ENCODE measurements at places on chromosomes 16 and 17. TPM values are rescaled to one million over a fixed set of nuclear protein-coding genes. Genes with fewer than 3 reads are reported as not detected.

- no peaks in the 10 kb centered on the region for H3K36me3 ChIP-seq
- no peak overlapping the region for H3K27ac ChIP-seq
- H3K27me3 ChIP-seq, result no peaks in the 10 kb centered on the region
- no peak overlapping the region for H3K4me3 ChIP-seq
- H3K4me1 ChIP-seq, result no peaks in the 10 kb centered on the region
- DNase-seq, result no peak
Measured at GRCh38 chr17:72838581-72838980, 253.9 kb downstream of the SLC39A11 start.

DNA sequence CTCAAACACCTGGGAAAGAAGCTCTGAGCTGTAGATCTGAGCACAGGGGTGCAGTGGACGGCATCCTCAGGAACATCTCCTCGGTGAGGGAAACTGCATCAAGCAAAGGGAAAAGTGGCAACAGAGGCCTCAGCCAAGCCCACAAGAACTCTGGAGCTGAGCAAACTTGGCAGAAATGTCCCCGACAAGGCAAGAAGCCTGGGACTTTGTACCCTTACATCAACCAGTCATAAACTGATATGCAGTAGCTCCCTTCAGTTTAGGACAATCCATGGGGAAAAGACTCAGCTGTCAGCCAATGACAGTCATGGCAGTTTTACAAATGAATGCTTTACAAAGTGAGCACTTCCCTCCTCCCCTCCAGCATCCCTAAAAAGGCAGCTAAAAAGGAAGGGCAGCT is 210.0 kb upstream of the DYNLRB2 start:
- no peaks in the 10 kb centered on the region for H3K4me1 ChIP-seq
- DNase-seq, result no peak
- H3K27me3 ChIP-seq, result no peaks in the 10 kb centered on the region
- no peak overlapping the region for H3K4me3 ChIP-seq
- H3K36me3 ChIP-seq, result no peaks in the 10 kb centered on the region

The TRPV2 gene
- 74.5 TPM for total RNA-seq

The AXIN2 gene
- total RNA-seq, result 1.8 TPM

The PRRT2 gene
- total RNA-seq, result 2.1 TPM

The TPSG1 gene
- not detected for total RNA-seq

- no peak for DNase-seq
- H3K4me3 ChIP-seq, result no peak overlapping the region
- no peak overlapping the region for H3K27ac ChIP-seq
- H3K27me3 ChIP-seq, result no peaks in the 10 kb centered on the region
- no peaks in the 10 kb centered on the region for H3K36me3 ChIP-seq
- peaks cover 5% of the 10 kb centered on the region for H3K4me1 ChIP-seq
Measured at GRCh38 chr17:15493693-15494035, 26.2 kb upstream of the CDRT4 start.

DNA sequence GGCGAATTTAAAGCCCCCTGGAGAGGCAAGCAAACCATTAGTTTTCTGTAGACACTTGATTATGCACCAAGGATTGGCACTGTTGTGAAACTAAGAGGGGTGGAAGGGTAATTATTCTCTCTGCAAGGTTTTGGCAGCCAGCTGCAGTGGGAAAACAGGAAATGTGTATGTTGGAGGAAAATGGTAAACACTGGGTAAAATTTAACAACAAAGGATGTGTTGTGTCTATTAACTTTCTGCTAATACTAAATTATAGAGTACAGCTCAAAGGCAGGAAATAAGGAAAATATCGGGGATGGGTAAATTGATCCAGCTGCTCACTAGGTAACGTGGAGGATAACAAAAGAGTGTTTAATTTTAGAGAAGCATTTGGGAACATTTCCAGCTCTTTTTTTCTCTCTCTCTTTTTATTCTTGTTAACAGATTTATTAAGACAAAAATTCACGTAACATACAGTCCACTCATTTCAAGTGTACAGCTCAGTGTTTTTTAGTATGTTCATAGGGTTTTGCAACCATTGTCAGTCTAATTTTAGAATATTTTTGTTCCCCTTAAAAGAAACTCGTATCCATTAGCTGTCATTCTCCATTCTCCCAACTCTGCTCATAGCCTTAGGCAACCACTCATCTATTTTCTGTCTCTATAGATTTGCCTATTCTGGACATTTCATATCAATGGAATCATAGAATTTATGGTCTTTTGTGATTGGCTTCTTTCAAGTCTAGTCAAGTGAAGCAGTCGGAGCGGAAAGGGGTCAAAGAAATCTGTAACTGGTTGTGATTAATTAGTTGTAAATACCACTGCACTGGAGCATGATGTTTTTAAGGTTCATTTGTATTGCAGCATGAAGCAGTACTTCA is 41.8 kb downstream of the TANGO6 start:
- DNase-seq, result no peak
- H3K4me3 ChIP-seq, result no peak overlapping the region
- no peak overlapping the region for H3K27ac ChIP-seq
- no peaks in the 10 kb centered on the region for H3K27me3 ChIP-seq
- H3K36me3 ChIP-seq, result no peaks in the 10 kb centered on the region

GRCh38 chr16:56355786-56356275 is 69.5 kb downstream of the AMFR start:
- no peak overlapping the region for H3K27ac ChIP-seq
- no peak overlapping the region for H3K4me3 ChIP-seq
- DNase-seq, result no peak
- peaks cover 1% of the 10 kb centered on the region for H3K27me3 ChIP-seq
- H3K36me3 ChIP-seq, result peaks cover 3% of the 10 kb centered on the region

- H3K4me1 ChIP-seq, result peaks cover 14% of the 10 kb centered on the region
- peak overlapping the region; percentile 62 for H3K27ac ChIP-seq
- no peak overlapping the region for H3K4me3 ChIP-seq
- peak; percentile 54 for DNase-seq
Measured at GRCh38 chr16:26993963-26994362, 72.8 kb upstream of the C16orf82 start.

- H3K36me3 ChIP-seq, result no peaks in the 10 kb centered on the region
- peak; percentile 15 for DNase-seq
- H3K27ac ChIP-seq, result no peak overlapping the region
- H3K4me3 ChIP-seq, result no peak overlapping the region
Measured at GRCh38 chr16:52069866-52070265, 477.1 kb downstream of the TOX3 start.

The KRTAP9-8 gene
- total RNA-seq, result not detected

The TK1 gene
- 69.2 TPM for total RNA-seq

- peaks cover 3% of the 10 kb centered on the region for H3K27me3 ChIP-seq
- H3K36me3 ChIP-seq, result no peaks in the 10 kb centered on the region
- no peaks in the 10 kb centered on the region for H3K4me1 ChIP-seq
- H3K4me3 ChIP-seq, result no peak overlapping the region
- no peak overlapping the region for H3K27ac ChIP-seq
- peak; percentile 3 for DNase-seq
Measured at GRCh38 chr17:62321451-62321850, 58.9 kb upstream of the EFCAB3 start.

The TEDC2 gene
- total RNA-seq, result 1.7 TPM

DNA sequence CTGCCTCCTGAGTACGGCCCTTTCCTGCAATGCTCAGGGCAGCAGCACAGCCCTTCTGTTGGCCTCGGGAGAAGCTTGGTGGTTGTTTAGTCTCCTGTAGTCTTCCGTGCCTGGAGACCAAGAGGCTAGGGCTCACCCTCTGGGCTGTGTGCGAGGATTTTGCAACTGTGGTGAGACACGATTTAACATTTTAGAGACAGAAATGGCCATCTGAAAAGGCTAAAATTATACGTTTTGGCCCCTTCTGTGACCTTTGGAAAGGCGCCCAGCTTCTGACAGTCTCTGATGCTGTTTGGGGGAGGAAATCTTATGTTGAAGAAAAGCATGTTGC is 33.1 kb downstream of the FOXL1 start:
- no peak overlapping the region for H3K4me3 ChIP-seq
- H3K27ac ChIP-seq, result peak overlapping the region; percentile 44
- H3K27me3 ChIP-seq, result no peaks in the 10 kb centered on the region
- no peak for DNase-seq

GRCh38 chr16:81527477-81528178 is 83.0 kb downstream of the CMIP start:
- no peak overlapping the region for H3K4me3 ChIP-seq
- DNase-seq, result no peak
- H3K36me3 ChIP-seq, result no peaks in the 10 kb centered on the region
- peaks cover 3% of the 10 kb centered on the region for H3K4me1 ChIP-seq
- no peaks in the 10 kb centered on the region for H3K27me3 ChIP-seq

DNA sequence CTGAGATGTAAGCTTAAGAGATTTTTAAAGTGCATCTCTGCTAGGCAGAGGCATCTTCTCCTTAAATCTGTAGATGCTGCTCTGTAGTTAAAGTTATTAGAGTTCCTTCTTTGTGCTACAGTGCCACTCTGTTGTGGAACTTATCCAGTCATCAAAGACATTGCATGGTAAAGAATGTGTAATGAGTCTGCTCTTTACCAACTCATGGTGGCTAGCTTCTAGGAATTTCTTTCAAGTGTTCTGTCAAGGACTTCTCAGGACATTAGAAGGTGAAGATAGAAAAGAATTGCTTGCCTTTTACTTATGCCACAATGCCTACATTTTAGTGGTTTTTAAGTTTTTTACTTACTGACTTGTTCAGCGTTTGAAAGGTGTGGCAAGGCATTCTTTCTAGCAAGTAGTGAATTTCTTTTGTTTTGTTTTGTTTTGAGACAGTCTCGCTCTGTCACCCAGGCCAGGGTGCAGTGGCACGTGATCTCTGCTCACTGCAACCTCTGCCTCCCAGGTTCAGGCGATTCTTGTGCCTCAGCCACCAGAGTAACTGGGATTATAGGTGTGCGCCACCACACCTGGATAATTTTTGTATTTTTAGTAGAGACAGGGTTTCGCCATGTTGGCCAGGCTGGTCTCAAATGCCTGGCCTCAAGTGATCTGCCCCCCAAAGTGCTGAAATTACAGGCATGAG is 20.3 kb upstream of the ARL2BP start:
- DNase-seq, result no peak
- H3K27me3 ChIP-seq, result no peaks in the 10 kb centered on the region
- no peaks in the 10 kb centered on the region for H3K4me1 ChIP-seq
- peaks cover 6% of the 10 kb centered on the region for H3K36me3 ChIP-seq
- H3K27ac ChIP-seq, result no peak overlapping the region
- H3K4me3 ChIP-seq, result no peak overlapping the region

The ARL4D gene
- 60.6 TPM for total RNA-seq

DNA sequence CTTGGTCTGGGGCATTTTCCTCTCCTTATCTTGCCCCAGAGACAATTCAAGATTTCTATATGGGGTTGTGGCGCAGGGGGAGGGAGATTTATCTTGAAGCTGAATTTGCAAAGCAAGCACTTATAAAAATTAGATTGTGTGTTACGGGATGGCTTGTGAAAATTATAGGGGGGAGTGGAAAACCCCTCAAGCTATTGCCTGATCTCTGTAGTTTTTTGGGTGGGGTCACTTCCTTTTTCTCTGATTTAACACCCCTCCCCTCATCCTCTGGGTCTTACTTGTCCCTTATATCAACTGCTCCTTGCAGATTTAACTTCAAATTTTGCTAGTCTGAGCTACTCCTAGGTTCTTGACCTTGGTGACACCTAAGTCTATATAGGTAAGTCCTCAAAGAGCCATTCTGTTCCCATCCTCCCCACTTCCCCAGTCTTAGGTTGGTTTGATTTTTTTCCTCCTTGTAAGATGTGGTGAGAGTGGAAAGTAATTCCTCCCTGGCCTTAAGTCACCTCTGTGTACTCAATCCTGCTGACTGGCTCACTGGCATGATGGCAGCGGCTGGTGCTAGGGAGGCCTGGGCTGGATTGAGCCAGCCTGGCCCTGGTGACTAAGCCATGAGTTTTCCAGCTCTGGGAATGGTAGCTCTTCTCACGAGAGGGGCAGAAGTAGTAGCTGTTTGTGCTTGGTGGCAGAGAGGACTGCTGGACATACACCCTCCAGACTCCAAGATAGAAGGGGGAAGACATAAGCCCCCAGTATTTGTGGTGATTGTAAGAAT is 2.3 kb downstream of the ARL4D start:
- H3K27me3 ChIP-seq, result no peaks in the 10 kb centered on the region
- H3K36me3 ChIP-seq, result peaks cover 2% of the 10 kb centered on the region
- H3K4me1 ChIP-seq, result peaks cover 9% of the 10 kb centered on the region
- peak overlapping the region; percentile 76 for H3K4me3 ChIP-seq
- peak; percentile 79 for DNase-seq
- peak overlapping the region; percentile 65 for H3K27ac ChIP-seq

GRCh38 chr17:44672479-44673093 is 16.3 kb downstream of the MEIOC start:
- peaks cover under 1% of the 10 kb centered on the region for H3K4me1 ChIP-seq
- no peaks in the 10 kb centered on the region for H3K36me3 ChIP-seq
- H3K4me3 ChIP-seq, result no peak overlapping the region
- DNase-seq, result peak; percentile 27
- no peaks in the 10 kb centered on the region for H3K27me3 ChIP-seq

The EFCAB13 gene
- 9.2 TPM for total RNA-seq

- H3K4me3 ChIP-seq, result no peak overlapping the region
- no peaks in the 10 kb centered on the region for H3K27me3 ChIP-seq
- H3K4me1 ChIP-seq, result peaks cover 3% of the 10 kb centered on the region
- no peaks in the 10 kb centered on the region for H3K36me3 ChIP-seq
- peak overlapping the region; percentile 51 for H3K27ac ChIP-seq
Measured at GRCh38 chr16:29318037-29318436, 88.5 kb downstream of the NPIPB11 start.

The CRYM gene
- total RNA-seq, result 0.26 TPM

- H3K4me1 ChIP-seq, result peaks cover 16% of the 10 kb centered on the region
- H3K36me3 ChIP-seq, result peaks cover 6% of the 10 kb centered on the region
- DNase-seq, result no peak
- peak overlapping the region; percentile 76 for H3K4me3 ChIP-seq
- peak overlapping the region; percentile 75 for H3K27ac ChIP-seq
- no peaks in the 10 kb centered on the region for H3K27me3 ChIP-seq
Measured at GRCh38 chr16:4111748-4112696, 4.2 kb downstream of the ADCY9 start.

- H3K4me1 ChIP-seq, result no peaks in the 10 kb centered on the region
- DNase-seq, result peak; percentile 50
- no peaks in the 10 kb centered on the region for H3K36me3 ChIP-seq
- peaks cover 4% of the 10 kb centered on the region for H3K27me3 ChIP-seq
Measured at GRCh38 chr17:8997994-8998628, 23.2 kb upstream of the NTN1 start.

The CCL8 gene
- total RNA-seq, result 0.26 TPM

DNA sequence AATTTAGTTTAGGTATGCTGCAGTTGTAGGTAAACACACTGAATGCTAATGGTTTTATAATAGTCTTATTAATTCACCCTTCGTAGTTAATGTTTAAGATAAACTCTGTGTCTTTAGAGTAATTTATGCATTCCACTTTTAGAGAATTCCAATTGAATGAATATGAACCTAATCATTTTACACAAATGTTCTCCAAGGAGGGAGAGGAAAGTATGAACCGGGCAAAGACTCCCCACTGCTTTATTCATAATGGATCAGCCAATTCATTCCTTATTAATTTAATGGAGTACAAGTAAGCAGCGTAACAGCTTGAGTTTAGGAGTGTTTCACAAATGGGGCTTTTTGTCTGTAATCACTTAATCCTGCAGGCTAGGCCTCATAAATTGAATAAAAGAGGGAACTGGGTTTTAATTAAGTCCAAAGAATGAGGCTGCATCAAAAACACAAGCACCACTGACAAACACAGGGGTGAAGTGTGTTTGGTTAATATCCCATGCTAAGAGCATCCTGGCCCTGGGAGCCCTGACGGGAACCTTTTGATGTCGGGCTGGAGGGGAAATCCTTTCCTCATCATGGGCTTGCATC is 375.7 kb upstream of the DYNLRB2 start:
- no peaks in the 10 kb centered on the region for H3K4me1 ChIP-seq
- H3K27ac ChIP-seq, result no peak overlapping the region
- no peaks in the 10 kb centered on the region for H3K36me3 ChIP-seq

The SHCBP1 gene
- total RNA-seq, result 1.3 TPM
